ENCODE measurements at places on chromosomes 11 and 22. TPM values are rescaled to one million over a fixed set of nuclear protein-coding genes. Genes with fewer than 3 reads are reported as not detected.

HBE1 gene
- total RNA-seq: not detected

GRCh38 chr11:62708392-62708791 is 916 bp downstream of the GNG3 start:
- DNase-seq: no peak

DNA sequence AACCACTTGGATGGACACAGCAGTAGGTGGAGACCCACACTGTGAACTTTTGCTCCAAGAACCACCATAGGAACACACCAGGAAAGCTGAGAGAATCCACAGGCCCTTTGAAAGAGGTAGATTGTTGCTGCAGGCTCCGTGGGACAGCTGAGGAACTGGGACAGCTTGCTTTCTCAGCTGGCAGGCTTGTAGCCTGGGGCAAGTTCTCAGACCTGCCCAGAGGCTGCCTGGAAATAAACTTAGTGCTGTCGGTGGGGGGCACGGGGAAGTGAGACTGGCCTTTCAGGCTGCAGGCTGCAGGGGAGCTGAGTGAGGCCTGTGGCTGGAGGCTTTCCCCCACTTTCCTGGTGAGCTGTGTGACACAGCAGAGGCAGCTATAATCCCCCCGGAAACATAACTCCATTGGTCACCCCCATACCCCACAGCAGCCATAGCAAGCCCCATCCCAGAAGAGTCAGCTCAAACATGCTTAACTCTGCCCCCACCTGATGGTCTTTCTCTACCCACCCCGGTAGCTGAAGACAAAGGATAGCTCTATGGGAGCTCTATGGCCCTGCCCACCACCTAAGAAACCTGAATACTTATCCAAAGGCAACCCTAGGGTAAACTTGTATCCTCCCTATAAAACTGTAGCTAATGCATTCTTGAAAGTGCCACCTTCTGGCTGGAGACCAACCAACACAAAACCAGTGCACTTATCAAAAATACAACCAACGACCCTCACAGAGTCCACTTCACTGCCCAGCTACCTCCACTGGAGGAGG is 21.4 kb upstream of the ACRV1 start:
- DNase-seq: no peak

DNA sequence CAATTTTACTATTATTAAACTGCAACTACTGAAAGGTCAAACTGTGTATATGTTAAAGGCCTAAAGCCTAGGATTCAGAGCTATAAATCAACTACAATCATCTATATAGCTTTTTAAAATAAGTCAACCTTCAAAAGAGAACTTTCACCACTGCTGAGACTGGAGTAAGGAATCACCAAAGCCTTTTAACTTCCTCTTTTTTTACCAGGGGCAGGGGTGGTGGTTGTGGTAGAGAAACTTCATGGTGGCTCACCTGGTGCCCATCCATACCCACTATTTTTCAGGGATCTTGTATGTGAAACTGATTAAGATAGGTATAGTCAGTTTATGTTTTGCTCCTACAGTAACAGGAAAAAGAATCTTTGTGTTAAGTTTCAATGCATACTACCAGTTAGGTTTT is 31.5 kb downstream of the TSG101 start:
- no peak for DNase-seq

ZDHHC13 gene
- 11.6 TPM for total RNA-seq

DNA sequence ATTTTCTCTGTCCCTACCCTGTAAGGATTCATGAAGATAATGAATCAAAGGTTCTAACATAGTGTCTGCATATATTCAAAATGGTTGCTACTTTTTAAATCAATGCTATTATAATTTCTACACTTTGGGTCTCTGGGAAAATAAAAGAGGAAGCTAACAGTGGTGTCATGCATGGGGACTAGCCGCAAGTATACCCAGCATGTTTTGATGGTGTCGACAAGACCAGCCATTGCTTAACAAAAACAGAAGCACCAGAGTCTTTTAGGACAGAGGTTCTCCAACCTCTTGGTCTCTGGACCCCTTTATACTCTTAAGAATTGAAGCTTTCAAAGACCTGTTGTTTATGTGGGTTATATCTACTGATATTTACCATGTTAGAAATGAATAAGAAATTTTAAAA is 37.8 kb downstream of the RNF141 start:
- DNase-seq: no peak

C11orf87 gene
- total RNA-seq: 9.0 TPM

DNA sequence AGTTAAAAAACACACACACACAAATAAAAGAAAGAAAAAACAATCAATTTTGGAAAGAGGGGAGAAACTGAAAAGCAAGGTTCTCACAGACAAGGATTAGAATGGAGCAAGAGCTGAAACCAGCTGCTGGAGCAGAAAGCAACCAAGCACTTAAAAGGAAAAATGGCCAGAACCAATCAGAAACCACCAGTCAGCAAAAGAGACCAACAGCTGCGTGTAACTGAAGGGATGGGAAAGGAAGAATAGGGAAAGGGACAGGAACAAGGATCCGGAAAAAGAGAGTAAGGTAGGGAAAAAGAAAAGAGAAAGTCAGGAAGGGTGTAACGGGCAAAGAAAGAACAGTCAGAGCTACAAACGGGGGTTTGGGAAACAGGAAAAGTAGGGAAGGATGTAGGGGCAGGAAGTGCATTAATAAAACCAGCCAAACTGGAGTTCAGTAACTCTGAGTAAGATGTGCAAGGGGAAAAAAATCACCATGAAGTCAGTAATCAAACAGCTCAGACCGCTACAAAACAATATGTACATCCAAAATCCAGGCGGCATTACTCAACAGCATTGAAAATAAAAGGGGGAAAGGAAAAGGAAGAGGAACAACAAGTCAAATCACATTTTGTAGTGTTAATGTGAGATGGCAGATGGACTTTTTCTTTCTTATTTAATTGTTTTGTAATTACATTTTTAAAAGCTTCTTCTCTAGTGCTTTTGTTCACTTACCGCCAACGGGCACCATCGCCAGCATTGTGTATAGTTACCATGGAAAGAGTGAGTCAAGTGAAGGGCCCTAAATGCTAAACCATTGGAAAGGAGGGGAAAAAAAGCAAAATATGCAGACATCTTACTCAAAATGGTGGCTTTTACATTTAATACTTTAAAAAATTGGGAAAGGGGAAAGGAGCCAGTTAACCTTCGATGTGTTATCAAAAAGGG is 49.2 kb downstream of the APOL5 start:
- DNase-seq: no peak

DNA sequence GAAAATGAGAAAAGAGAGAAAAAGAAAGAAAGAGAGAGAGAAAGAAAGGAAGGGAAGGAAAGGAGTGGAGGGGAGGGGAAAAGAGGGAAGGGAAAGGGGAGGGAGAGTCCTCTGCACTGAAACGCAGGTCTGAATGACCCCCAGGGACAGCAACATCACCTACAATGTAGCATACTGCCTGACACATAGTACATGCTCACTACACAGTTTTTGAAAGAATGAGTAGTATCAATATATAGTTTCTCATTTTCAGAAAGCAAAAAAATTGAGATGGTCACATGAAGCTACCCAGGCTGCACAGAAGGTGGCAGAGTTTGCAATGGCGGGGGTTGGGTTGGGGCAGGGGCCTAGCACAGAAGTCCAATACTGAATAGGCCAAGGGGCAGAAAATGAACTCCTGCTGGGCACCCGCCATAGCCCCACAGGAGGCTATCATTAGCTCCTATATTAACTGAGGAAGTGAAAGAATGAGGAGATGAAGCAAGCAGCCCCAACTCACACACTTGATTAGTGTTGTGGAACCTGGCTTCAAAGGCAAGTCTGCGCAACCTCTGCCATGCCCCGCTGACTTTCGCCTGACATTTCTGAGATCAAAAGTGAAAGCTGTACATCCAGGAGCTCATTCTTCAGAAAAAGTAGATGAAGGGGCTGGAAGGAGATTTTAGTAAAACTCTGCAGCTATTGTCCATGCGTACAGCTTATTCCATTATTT is 241.2 kb upstream of the SYN3 start:
- no peak for DNase-seq

- DNase-seq: no peak
These were observed 3.2 kb downstream of the NDUFS8 start for GRCh38 chr11:68033708-68034045.

GRCh38 chr11:22049276-22049675 is 143.6 kb upstream of the ANO5 start:
- DNase-seq: no peak

GRCh38 chr11:680476-680875 is 14.5 kb downstream of the DEAF1 start:
- no peak for DNase-seq

BTBD18 gene
- total RNA-seq: not detected

PRRG4 gene
- not detected for total RNA-seq

- no peak for DNase-seq
These were observed 7.6 kb downstream of the KLHL35 start for GRCh38 chr11:75425422-75425821.

DNA sequence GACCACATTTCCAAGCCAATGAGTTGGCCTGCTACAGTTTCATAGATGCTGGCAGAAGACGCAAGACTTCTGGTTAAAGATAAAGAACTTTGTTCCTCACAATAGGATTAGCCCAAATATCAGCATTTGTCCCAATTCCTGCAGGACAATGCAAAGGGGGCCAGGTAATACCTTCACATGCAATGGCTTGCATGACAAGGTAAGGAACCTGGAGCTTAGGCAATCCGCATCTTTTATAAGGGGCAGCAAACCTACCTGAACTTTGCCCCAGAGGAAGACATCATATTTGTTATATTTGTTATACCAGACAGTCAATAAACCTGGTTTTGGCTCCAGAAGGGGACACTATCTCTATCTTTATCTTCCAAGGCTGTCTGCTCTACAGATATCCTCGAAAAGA is 5.3 kb downstream of the P2RY6 start:
- DNase-seq: no peak

DNA sequence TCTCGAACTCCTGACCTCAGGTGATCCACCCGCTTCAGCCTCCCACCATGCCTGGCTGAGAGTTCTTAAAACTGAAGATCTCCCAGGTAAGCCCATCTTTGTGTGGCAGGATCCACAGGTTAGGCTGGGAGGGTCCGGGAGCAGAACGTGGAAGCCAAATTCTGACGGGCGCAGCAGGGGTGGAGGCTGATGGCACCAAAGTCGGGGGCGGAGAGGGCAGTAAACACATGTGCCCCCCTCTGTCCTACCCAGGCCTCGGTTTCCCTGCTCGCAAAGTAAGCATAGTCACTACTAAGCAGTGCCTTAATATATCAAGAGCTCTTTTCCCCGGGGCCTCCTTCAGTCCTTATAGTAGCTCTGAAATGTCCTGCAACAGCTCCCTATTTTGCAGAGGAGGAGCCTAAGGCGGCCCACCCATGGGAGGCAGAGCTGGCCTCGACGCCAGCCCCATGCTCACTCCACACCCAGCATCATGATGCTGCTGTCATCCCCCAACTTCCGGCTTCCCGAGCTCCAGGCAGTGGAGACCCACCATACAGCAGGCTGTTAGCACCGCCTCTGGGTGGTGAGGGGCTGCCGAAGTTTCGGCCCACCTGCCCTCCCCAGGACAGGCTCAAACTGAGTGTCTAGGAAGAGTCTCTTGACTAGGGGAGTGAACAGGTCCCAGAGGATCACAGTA is 230.0 kb downstream of the CTTN start:
- no peak for DNase-seq

DNA sequence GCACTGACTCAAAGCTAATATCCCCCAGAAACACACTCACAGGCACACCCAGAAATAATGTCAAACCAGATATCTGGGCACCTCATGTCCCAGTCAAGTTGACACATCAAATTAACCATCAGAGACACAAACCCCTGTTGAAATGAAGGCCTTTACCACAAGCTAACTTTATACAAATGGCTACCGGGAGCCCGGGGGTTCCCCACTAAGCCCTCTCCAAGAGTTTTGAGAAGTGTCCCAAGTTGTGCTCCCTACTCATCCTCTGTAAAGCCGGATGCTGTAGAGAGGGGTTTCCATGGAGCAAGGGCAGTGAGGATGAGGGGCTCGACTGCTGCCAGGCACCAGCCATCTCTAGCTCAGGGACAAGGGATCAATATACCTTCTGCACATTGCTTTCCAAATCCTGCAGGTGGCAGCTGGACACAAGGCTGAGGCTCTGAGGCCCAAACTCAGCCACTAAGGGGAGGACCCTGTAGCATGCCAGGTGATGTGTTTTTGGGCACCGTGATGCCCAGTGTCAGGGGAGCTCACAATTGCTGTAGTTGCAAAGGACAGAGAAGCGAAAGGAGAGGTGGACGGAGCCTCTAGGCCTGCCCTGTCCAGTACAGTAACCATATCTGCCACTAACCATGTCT is 145.7 kb downstream of the TTC17 start:
- no peak for DNase-seq

APOA1 gene
- total RNA-seq: not detected

GRCh38 chr11:133902506-133902905 is 54.3 kb downstream of the IGSF9B start:
- DNase-seq: no peak

CBL gene
- 21.7 TPM for total RNA-seq

GRCh38 chr11:67071420-67072284 is 15.0 kb downstream of the RHOD start:
- DNase-seq: no peak

- no peak for DNase-seq
These were observed 887 bp downstream of the IRF7 start for GRCh38 chr11:614623-615503.

DNA sequence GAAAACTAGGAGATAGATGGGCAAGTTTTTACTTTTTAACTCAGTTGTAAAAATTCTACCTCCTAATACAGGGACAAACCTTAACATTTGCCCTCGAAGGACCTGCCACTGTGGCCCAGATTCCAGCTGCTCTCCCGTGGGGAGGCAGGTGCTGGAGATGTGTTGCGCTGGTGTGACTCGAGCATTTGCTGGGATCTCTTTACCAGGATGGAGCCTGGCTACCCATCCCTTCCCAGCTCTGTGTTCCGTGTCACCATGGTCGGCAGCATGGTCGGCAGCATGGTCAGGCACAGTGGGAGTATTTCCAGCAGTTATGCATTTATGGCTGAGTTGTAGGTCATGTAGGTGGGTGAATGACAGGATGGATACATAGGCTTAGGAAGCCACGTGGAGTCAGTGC is 41.1 kb downstream of the OTOG start:
- DNase-seq: no peak

DNA sequence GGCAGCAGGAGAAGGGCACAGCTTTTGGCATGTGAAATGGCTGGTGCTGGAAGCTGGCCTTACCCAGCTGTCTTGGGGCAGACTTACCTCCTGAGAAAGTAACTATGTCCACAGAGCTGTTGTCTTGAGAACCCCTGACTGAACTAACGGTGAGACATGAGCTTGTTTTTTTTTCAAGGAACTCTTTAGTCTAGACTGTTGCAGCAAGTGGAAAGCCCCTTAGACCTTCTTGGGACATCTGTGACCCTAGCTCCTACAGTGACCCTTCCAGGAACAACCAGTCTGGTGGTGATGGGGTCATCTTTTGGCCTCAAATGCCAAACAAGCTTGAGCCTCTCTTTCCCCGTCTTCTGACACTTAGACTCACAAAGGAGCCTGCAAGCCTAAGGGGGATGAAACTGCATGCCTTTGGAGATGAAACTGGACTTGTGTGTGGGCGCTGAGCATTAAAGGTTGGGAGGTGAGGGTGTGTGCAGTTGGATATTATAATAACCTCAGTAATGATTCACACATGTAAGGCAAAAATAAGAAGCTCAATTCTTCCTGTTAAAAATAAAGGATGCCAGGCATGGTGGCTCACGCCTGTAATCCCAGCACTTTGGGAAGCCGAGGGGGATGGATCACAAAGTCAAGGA is 35.4 kb downstream of the SDHD start:
- peak; percentile 36 for DNase-seq

GRCh38 chr11:86414032-86414431 is 39.3 kb downstream of the CCDC81 start:
- DNase-seq: no peak

MPPED2 gene
- total RNA-seq: not detected

Data from osteocyte (in vitro differentiated cells).